ENCODE measurements at places on chromosomes 12 and 14. TPM values are rescaled to one million over a fixed set of nuclear protein-coding genes. Genes with fewer than 3 reads are reported as not detected.

Gene SYNDIG1L
- 0.13 TPM for total RNA-seq

Gene ARHGAP9
- total RNA-seq, result 18.1 TPM

Gene TSHR
- total RNA-seq, result 0.98 TPM

Gene AGAP2
- 3.7 TPM for total RNA-seq

Gene PIWIL1
- 0.31 TPM for total RNA-seq

Gene CCDC198
- total RNA-seq, result 166 TPM

Gene ARMH4
- 4.9 TPM for total RNA-seq

Gene NPFF
- total RNA-seq, result not detected

Gene STYK1
- total RNA-seq, result 1.6 TPM

Gene RD3L
- not detected for total RNA-seq

Gene INSM2
- not detected for total RNA-seq

Gene RDH16
- 0.41 TPM for total RNA-seq

Gene IL26
- not detected for total RNA-seq

Gene PELI2
- total RNA-seq, result 27.6 TPM

Gene ATL1
- total RNA-seq, result 5.9 TPM

Gene NYNRIN
- total RNA-seq, result 12.1 TPM

Gene DBX2
- not detected for total RNA-seq

Gene ZNF705A
- total RNA-seq, result not detected

Gene CCDC184
- 2.0 TPM for total RNA-seq

Gene RNASE3
- 0.38 TPM for total RNA-seq

Gene PSMB5
- total RNA-seq, result 87.1 TPM

Gene LMO3
- 3.7 TPM for total RNA-seq

Gene ASPG
- total RNA-seq, result 2.5 TPM

Gene ZNF10
- 15.1 TPM for total RNA-seq

Gene SLC2A3
- total RNA-seq, result 40.4 TPM

Gene FIGNL2
- 6.1 TPM for total RNA-seq

Gene DIP2B
- 23.3 TPM for total RNA-seq

Gene LALBA
- total RNA-seq, result not detected

Gene TBX3
- 18.0 TPM for total RNA-seq
